Stimulated activated CD4-positive, alpha-beta T cell treated with anti-CD3 and anti-CD28 coated beads, Interleukin-1b, Interleukin-23, amount 100 ng/mL, for 4 hours (primary cell): ENCODE measurements at places on chromosomes 16 and 17.

DNA sequence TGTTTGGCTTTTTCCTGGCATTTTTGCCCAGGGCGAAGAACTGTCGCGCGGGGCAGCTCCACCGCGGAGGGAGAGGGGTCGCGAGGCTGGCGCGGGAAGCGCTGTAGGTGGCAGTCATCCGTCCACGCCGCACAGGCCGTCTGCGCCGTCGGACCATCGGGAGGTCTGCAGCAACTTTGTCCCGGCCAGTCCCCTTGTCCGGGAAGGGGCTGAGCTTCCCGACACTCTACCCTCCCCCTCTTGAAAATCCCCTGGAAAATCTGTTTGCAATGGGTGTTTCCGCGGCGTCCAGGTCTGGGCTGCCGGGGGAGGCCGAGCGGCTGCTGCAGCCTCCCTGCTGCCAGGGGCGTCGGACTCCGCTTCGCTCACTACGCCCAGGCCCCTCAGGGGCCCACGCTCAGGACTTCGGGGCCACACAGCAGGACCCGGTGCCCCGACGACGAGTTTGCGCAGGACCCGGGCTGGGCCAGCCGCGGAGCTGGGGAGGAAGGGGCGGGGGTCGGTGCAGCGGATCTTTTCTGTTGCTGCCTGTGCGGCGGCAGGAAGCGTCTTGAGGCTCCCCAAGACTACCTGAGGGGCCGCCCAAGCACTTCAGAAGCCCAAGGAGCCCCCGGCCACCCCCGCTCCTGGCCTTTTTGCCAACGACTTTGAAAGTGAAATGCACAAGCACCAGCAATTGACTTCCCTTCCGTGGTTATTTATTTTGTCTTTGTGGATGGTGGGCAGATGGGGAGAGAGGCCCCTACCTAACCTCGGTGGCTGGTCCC is 2.3 kb upstream of the CBX4 start:
- no peak for DNase-seq

DNA sequence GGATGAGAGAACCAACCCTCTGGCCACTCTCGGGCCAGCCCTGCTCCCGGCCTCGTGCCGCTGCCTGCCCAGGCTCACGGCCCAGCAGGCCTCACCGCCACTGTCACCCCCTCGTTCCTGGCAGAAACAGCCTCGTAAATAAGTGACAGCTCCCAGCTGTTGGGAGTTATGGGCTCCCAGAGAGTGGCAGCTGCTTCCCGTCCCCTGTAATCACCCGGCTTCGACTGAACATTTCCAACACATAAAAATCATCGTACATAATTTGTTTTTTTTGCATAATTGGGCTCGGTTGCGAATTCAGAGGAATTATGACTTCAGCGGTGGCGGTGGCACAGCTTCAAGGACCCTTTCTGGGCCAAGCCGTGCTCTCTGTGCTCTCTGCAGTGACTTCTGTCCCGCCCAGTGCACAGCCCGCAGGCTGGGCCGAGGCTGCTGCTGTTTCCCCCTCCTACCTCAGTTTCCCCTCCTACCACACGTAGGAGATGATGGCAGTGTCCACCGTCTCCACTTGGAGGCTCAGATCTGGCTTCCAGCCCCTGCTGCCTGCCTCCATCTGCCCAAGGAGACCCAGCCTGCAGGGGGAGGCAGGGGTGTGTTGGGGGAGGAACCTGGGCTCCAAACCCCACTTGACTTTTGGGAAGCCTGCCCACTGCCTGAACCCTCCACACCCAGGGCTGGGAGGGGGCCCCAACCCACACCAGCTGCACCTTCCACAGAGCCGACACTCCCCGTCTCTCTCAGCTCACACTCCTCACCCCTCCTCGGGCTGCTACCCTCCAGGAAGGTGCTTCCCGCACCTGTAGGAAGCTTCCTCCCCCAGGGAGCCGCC is 84.9 kb downstream of the RTN4RL1 start:
- DNase-seq, result no peak

DNA sequence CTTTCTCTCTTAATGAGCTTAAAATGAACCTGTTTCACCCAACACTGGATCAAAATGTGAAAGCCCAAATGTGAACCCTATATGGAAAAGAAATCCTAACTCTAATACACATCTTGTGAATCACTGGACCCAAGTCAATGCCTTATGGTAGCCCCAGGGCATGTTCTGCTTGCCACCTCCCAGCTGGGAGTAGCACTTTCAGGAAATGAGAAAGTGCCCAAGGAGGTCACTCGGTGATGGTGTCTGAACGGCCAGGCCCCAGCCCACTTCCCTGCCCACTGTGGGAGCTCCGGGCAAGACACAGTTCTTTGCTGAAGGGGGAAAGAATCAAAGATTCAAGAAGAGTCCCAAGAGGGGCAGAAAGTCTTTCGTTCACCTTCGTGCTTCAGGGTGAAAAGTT is 46.1 kb downstream of the GTF3C1 start:
- no peak for DNase-seq

DNA sequence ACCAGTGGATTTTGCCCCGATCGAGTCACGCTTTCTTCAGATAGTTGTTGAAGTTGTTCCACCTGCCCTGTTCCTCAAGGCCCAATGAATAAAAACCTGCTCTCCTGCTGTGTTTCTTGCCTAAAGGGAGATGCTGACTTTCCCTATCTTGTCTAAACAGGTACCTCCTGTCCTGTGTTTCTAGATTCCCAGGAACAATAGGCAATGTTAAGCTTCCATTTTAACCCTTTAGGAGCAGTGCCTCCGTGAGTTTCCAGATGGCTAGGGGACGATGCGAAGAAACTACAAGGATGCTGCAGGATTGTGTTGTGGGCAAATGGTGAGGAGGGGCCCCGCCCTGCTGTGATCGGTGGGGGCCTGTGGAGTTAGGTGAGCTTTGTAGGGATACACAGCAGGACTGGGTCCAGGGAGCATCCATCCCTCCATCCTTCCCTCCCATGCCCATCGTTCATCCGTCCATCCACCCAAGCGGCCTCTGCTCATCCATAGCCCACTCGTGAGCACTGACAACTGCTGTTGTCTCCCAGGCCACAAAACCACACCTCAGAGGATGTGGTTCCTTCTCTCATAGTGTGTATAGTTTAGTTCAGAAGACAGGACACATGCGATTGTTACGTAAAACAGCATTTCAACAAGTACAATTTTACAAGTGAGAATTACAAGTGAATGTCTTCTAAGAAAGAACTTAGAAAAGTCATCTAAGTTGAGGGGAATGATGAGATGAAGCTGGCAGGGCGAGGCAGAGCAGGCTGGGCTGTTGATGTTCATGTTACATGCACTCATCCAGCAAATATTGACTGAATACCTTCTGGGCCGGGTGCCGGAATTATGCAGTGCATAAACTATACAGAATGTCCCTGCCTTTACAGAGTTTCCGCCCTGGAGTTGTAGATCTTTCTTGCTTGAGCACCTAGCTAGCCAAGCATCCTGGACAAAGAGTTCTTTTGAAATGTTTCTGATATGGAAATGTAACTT is 5.2 kb downstream of the ARSG start:
- no peak for DNase-seq
